Osteocyte (in vitro differentiated cells): ENCODE measurements at places on chromosomes 7 and 10. TPM values are rescaled to one million over a fixed set of nuclear protein-coding genes. Genes with fewer than 3 reads are reported as not detected.

Gene RNF133
- not detected in 2 replicates for total RNA-seq

DNA sequence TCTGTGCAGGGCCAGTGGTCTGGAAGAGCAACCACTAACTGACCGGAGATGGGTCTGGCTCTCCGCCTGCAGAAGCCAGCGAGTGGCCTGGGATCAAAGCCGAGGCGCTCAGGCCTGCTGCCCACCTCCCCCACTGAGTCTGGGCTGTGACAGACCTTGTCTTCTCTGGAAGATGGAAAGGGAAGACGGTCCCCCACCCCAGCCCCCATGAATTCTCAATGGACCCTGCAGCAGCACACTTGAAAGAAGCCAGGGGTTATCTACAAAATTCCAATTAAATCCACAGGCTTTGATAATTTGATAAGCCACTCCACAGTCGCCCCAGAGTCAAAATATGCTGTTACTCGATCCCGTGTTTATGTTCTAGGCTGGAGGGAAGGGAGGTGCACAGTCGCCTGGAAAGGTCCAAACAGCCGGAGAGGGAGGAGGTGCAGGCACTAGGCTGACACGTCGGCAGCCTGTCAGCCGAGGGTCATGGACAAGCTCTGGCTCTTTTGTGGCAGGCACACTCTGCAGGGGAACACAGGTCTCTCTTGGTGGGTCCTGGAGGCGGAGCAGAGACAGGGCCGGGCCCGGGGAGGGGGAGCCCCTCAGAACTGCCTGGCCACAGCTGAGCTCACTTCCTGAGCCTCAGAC lies 134.9 kb downstream of the SH3PXD2A start:
- no peak for DNase-seq

- no peak for DNase-seq
Measured at GRCh38 chr7:44494960-44495359, 4.5 kb upstream of the NUDCD3 start.

DNA sequence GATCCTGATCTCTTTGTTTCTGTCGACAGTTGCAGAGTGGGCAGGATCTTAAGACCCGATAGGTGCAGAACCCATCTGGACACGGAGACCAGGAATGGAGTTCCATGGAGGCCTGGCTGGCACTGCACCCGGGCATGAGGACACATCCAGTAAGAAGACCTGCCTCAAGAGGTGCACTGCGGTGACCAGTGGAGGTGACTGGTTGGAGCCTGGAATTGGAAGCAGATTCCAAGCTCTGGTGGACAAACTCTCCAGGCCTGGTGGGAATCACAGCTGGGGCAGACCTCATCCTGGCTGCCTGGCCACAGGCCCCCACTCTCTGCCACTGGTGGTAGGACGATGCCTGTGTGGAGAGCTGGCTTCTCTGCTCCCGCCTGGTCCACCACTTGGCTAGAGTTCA lies 31.0 kb downstream of the ZNF775 start:
- DNase-seq = no peak

Gene CCL24
- total RNA-seq = not detected in 2 replicates

DNA sequence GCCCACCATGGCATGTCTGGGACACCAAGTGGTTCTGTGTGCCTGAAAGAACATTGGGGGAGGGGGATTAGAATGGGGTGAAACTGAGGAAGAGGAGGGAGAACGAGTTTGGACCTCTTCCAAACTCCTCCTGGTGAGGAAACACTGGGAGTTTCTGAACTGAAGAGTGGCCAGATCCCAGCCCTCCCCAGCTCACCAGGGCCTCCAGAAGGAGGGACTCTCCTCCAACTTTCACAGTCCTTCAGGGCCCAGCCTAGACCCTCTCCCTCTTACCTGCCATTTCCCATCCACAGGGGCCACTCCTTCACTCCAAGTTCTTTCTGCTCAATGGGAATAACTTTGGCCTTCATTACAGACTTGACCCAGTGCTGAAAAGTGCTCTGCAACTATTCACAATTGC lies 132.0 kb upstream of the FOXK1 start:
- no peak for DNase-seq

Gene LIPA
- total RNA-seq = 36.9 and 42.2 TPM in 2 replicates

- DNase-seq = no peak
Measured at GRCh38 chr10:95288303-95288702, 2.5 kb downstream of the PDLIM1 start.

- no peak for DNase-seq
Measured at GRCh38 chr7:93817004-93817403, 73.5 kb downstream of the TFPI2 start.

Gene SORCS3
- not detected in 2 replicates for total RNA-seq

DNA sequence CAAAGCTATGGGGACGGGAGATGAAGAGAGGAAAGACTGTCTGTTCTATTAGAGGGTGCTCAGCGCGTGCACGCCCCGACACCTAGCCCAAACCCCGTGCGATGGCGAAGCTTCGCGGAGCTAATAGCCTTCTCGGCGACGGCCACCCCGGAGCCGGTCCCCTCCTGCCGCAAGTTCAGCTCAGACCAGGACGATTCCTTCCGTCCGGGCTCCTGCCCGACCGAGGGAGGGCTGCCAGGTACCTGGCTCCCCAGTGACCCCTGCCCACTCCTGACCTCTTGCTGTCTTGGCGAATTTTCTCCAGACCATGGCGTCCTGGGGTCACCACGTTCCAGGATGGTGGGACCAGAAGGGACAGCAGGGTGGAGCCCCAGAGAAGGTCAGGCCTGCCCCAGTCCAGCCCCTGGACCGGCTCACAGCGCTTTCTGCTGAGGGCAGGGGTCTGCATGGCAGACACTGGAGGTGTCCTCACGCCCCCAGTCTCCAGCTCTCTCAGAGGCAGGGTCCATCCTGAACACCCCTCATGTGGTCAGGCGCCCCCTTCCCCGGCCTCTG lies 36.7 kb downstream of the UNCX start:
- DNase-seq = no peak

- DNase-seq = no peak
Measured at GRCh38 chr7:7688310-7688709, 30.1 kb downstream of the RPA3 start.

- no peak for DNase-seq
Measured at GRCh38 chr7:152522571-152523067, 86.8 kb upstream of the KMT2C start.

GRCh38 chr10:70198696-70199466 lies 28.6 kb upstream of the SAR1A start:
- DNase-seq = no peak

DNA sequence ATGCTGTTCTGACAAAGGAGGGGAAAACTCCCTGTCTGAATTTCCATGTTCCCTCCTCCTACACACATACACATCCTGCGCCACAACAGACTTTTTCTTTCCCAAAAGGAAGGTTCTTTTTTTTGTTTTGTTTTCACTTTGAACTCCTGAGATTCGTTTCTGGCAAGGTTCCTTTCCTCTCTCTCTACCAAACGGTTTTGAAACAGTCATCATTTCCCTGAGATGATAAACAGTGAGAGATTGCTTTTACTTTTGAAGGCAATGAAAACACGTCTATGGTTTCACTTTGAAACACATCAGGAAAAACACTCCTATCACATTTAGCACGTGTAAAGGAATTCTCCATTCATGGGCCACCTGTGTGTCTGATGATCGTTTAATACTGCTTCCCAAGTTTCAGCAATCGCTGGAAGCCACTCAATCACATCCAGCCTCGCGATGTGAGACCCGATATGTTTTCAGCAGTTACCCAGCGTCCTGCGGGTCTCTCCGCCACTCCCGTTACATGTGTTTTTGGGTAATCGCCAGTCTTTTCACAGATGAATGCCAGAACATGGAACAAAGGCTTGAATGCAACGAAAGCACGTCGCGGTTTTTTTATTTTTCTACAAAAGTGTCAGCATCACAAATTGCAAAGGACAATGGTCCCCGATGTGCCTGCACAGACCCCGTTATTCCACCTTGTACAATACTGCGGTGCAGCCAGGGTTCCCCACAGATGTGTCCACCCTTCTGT lies 62.8 kb upstream of the CUX1 start:
- no peak for DNase-seq

GRCh38 chr7:147861945-147862344 lies 728.6 kb upstream of the C7orf33 start:
- no peak for DNase-seq

GRCh38 chr10:127372361-127372760 lies 176.0 kb upstream of the INSYN2A start:
- DNase-seq = no peak

- DNase-seq = no peak
Measured at GRCh38 chr10:107656932-107657331, 492.4 kb upstream of the SORCS1 start.

DNA sequence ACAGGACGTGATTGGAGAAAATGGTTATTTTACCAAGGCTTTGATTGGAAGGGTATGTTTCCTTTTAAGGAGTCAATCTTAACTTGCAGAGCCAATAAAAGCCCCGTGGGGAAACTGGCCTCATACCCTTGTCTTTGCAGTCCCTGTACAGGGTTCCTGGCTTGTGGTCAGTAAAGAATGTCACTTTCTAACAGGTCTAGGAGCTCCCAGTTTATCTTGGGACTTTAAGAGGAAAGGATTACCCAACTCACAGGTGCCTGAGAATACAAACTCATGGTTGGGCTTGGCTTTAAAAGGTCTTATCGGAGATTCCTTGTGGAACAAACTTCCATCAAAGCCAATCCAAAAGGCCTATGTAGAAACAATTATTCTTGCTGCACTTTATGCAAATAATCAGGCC lies 221.8 kb downstream of the PHF14 start:
- DNase-seq = no peak

DNA sequence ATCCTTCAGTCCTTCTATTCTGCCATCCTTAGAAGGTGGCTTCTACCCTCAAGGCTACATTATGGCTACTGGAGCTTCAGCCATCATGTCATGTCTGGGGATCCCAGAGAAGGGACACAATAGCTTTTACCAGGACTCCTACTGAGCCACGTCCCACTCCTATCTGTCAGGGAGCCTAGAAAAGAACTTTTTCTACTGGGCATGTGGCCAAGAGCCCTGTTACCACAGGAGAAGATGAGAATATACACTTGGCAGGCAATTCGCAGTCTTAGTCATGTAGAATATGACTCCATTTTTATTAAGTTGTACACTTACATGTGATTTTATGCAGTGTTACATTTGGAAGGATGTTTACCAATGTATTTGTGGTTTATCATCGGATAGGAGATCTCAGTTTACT lies 64.6 kb upstream of the KCNMA1 start:
- DNase-seq = peak; percentile 30

Gene GPR85
- 0.10 TPM in 1 of 2 replicates, not detected in the other for total RNA-seq

Gene POP7
- total RNA-seq = 19.3 and 26.3 TPM in 2 replicates

Gene PPP1R3A
- total RNA-seq = not detected in 2 replicates

DNA sequence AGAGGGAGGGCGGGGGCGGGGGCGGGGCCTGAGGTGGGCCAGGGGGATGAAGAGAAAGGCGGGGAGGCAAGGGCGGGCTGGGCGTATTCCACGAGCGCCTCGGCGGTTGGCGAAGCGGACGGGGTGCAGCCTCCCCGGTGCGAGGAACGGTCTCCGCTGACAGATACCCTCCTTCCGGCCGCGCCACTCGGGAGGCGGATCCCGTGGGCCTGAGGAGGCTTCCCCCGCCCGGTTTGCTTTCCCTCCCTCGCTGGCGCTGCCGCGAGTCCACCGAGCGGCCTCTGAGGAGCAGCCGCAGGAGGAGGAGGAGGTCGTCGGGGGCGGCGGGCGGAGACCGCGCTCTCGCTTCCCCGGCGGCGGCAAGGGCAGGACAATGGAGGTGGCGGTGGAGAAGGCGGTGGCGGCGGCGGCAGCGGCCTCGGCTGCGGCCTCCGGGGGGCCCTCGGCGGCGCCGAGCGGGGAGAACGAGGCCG lies at the start of gene TRIM24:
Gene TRIM24 (plus strand): TSS at position 84 of the 473 bp plus-strand sequence. CDS start 290 bp downstream, at position 374.
- DNase-seq = peak; percentile 99

Gene EMX2
- 3.0 TPM in 2 replicates for total RNA-seq
